ENCODE measurements at places on chromosomes 4 and X.
A peak's percentile ranks its signal among the peaks of the same experiment; 100 is the strongest.

DNA sequence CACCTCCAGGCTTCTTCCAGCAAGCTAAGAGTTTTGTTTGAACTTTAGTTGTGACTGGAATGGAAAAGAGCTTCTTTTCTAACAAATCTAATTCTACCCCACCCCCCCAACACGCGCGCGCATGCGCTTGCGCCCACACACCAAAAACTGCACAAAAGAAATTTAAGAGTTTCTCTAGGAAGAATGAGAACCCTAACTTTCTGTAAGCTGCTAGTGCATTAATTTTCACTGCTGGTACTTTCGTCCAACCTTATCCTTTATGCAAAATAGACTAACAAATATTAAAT lies 9.0 kb upstream of the INTU start:
- no peak for DNase-seq

DNA sequence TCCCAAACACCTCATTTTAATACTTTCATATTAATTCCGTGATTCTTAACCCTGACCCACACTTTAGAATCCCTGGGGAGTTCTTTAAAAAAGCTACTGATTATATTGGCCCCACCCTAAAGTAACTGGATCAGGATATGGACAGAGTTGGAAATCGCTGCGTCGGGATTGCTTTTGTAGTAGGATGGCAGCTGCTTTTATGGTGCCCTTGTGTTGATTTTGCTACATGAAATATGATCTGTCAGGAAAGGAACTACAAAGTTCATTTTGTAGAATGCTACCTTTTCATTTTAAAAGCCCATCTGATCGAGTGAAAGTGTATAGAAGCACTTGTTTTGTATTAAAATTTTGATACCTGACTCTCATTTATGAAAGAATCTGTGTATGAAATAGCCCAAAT lies 43.6 kb downstream of the TMEM131L start:
- DNase-seq: no peak

DNA sequence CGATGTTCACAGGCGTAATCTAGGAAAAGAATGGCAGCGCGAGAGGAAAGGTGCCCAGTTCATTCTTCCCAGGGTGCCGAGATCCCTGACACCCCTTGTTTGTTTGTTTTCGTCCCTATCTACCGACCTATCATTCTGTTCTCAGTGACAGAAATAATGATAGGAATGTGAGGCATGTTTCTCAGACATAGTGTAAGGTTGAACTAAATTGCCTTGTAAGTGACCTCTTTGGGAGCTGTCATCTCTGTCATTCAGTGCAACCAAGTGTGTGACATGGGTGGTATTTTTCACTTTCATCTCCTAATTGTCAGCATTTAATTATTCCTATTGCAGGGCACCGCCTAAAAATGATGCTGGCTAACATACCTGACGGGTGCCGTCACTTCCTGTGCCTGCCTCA lies 24.4 kb downstream of the CLDN22 start:
- no peak for DNase-seq

DNA sequence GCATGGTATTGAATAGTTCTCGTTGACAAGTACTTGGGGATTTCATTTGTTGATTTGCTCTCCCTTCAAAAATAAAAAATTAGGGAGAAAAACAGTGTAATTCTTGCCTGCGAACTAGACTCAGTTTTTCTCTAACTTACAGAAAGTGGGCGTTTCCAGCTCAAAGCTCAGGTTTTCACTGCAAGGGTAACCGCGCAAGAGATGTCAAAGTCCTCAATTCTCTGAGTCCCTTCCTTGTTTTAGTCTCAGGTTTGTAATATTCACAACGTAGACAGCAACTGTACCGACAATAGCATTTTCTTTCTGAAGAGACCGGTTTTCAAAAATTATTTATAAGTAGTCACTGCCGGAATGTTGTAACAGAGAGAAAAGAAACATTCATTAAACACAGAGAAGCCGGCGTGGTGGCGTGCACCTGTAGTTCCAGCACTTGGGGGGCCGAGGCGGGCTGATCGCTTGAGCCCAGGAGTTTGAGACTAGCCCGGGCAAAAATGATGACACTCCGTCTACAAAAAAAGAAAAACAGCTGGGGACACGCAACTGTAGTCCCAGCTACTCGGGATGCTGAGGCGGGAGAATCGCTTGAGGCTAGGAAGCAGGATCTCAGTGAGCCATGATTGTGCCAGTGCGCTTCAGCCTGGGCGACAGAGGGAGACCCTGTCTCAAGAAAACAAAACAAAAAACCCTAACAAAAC lies 774 bp downstream of the ZCCHC4 start:
- no peak for DNase-seq

GRCh38 chr4:19999775-20000414 lies 251.8 kb upstream of the SLIT2 start:
- DNase-seq: no peak

DNA sequence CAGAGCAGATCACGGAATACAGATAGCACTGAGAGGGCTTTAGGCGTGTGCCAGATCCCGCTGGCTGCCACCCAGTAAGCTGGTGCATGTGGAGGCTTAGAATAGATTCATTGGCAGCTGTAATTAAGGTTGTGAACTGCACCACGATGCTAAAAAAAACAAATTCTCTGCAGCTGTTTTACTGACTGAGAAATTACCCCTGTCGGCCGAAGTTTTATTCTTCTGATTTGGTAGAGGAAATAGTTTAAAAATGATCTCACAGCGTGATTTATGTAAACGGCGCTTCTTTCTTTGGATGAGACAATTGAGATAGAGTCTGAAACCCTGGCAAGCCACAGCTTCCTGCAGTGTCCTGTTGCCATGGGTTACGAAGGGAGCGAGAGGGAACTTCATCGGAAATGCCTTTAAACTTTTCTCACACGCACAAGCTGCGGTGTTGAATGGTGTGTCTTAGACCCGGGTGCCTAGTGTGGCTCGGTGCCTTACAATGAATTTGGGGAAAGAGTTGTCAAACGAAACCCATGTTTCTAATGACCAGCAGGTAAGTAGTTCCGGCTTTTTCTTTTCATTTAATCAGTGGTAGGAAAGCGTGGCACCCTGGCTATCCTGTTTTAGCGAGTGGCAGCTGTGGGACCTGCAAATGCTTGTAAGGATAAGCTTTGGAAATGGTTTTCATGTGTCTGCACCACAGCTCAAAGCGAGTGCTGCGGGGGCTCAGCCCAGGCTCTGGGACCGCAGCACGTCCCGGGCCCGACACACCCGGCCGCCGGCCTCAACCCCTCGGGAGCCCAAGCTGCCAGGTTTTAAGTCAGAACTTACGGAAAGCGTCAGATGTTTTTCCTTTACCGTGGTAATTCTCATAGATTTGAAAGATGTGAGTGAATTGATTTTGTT lies 71.7 kb upstream of the HGFAC start:
- DNase-seq: peak; percentile 51

- no peak for DNase-seq
These were observed 32.0 kb downstream of the CXCL8 start for GRCh38 chr4:73772363-73772762.

DNA sequence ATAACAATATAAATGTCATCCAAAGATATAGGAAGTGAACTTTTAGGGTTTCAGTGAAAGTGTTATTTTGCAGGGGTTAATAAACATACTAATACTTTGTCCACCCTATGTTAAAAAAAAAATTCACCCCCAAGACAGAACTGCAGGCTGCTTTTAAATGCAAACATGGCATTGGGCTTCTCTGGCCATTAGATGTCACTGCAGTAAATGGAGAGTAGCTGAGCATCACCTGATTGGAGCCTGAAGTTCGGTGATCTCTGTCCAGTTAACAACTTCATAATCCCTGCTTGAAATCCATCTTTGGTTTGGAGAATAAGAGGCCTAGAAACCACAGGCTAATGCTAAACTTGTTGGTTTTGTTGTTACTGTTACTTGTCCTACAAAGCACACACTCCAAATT lies 18.7 kb downstream of the SLC25A43 start:
- DNase-seq: no peak

DNA sequence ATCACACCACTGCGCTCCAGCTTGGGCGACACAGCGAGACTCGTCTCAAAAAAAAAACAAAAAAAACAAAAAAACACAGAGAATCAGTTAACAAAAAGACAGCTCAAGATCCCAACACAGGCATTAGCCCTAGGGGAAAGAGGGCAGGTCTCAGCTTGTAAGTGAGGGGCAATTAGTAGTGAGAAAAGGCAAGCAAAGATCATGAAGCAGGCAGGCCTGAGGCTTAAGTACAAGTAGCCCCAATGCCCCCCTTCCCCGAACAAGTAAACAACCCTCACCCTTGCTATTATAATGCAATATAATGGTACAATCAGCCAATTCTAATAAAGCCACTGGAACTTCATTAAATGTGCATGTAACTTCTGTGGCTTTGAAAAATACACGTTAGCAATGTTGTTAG lies 17.0 kb downstream of the ADGRA3 start:
- DNase-seq: no peak

- no peak for DNase-seq
These were observed 951.2 kb upstream of the DIAPH2 start for GRCh38 chrX:95733426-95733825.

- no peak for DNase-seq
These were observed 143.8 kb upstream of the PPARGC1A start for GRCh38 chr4:24033626-24034025.

GRCh38 chr4:86449746-86450588 lies 90.1 kb upstream of the MAPK10 start:
- DNase-seq: no peak

DNA sequence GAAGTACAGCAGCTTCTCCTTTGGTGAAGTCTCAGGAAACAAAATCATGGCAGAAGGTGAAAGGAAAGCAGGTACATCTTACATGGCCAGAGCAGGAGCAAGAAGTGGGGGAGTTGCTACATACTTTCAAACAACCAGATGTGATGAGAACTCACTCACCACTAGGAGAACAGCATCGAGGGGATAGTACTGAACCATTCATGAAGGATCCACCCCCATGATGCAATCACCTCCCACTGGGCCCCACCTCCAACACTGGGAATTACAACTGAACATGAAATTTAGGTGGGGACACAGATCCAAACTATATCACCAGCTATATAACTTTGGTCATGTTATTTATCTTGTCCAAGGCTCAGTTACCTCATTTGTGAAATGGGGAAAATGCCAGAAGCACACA lies 159.4 kb downstream of the OPHN1 start:
- DNase-seq: no peak

GRCh38 chrX:116526010-116526409 lies 63.2 kb upstream of the CT83 start:
- DNase-seq: no peak

DNA sequence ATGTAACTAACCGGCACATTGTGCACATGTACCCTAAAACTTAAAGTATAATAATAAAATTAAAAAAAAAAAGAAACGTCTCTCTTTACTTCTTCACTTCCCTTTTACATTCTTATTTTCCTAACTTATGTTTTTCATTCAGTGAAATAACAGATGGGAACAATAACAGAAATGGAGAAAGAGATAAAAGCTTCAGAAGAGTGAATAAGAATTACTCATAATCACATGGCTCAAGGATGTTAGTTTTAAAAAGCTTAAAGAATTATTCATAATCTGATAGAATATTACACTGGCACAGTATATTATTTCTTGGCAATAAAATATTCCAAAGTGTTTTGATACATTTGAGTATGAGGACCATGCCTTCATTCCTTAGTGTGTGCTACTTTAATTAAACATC lies 175.6 kb downstream of the COL25A1 start:
- no peak for DNase-seq

- DNase-seq: no peak
These were observed 1554.7 kb upstream of the TENM3 start for GRCh38 chr4:180688480-180688879.

DNA sequence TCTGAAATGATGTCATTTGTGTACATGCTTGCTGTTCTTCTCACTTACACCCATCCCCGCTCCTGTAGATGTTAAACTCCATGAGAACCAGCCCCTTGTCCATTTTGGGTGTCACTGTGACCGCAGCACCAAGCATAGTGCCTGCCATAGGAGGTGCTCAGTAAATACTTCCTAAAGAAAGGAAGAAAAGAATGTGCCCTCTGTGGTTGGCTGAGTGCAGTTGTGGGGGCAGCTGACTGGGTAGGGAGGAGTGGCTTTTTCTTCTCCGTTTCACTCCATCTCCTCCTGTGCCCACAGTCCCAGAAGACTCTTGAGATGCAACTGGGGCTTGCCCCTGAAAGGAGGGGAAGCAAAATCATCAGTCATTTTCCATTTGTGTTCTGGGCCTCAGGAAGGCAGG lies 25.5 kb downstream of the PHEX start:
- DNase-seq: no peak

- no peak for DNase-seq
These were observed 71.5 kb downstream of the TSPAN5 start for GRCh38 chr4:98586962-98587354.

DNA sequence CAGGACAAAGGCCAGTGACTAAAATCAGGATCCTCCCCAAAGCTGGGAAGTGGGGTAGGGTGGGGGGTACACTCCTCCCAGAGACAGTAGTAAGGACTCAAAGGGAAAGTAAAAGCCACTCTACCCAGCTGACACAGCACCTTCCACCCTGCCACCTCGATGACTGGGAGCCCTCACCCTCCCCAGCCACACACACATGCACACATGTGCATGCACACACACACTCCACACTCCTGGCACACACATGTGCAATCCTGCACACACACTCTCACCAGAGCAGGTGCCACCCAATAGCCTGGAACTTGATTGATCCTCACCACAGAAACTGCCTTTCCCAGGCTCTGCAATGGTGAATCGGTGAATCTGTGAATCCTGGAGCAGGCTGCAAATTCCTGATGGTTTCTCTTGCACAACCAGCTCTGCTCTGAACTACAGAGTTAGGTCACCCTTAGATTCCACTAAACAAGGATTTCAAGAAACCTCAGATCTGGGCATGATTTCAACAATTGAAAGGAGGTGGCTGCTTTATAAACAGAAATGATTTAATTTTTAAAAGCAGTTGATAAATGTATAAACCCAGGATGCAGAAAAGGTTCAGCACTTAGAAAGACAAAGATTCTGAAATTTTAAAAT lies 21.5 kb downstream of the AMOT start:
- DNase-seq: no peak

DNA sequence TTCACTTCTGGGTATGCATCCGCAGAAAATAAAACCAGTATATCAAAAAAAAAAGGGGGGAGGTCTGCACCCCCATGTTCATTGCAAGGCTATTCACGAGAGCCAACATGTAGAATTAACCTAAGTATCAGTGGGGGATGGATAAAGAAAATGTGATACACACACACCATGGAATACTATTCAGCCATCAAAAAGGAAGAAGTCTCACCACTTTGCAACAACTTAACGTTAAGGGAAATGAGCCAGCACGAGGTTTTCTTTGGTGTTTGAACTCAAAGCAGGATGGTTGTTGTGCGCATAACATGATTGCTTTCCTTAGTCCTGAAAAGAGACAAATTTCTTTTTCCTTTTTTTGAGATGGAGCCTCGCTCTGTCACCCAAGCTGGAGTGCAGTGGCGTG lies 222.7 kb downstream of the SHOX start:
- DNase-seq: no peak

GRCh38 chr4:72505314-72505744 lies 63.7 kb downstream of the ADAMTS3 start:
- no peak for DNase-seq

GRCh38 chrX:118475903-118476302 lies 19.7 kb upstream of the DOCK11 start:
- no peak for DNase-seq

DNA sequence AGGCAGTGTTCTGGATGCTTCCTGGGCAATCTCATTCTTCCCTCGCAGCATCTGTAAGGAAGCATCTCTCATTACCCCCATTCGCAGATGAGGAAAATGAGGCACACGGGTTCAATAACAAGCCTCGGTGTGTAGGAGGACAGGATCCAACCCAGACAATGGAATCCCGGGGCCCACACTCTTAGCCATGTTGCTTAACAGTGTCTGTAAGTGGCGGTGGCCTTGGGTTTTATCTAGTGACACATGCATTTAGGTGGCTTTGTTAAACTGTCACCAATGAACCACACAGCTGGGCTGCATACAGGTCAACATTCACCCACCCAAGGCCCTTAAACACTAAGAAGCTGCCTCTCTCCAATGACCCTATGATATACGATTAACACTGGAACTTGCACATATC lies 22.6 kb downstream of the RELL1 start:
- no peak for DNase-seq
